SK-MEL-5 (cell line): ENCODE measurements at places on chromosomes 5 and 9. TPM values are rescaled to one million over a fixed set of nuclear protein-coding genes. Genes with fewer than 3 reads are reported as not detected.

DNA sequence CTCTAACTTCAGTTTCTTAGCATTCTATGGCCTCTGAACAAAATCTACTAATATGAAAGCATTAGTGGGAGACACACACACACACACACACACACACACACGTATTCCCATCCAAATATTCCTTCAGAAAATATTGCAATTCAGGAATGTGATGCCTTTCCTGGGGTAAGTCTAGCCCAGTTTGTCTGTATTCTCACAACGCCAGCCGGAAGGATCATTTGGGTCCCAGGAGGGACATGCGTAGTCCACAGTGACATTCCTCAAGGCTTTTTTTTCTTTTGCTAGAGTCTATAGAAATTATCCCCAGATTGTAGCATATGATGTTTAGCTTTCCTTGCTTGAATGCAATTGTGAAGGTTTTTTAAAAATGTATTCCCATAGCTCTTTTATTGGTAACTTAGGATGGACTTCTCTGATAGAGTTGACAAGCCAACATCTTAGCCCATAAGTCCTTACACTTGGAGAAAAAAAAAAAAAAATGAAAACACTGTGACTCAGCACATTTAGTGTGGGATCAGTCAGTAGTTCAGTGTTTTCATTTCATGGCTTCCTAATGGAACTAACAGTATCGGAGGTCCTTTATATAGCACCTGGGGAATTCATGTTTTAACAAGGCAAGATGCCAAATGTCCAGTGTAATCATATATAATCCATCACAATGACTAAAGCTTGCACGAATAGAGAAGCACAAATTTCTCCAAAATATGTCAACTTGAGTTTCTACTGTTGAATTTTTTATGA, 316.5 kb downstream of the DIRAS2 start:
- DNase-seq = no peak

GRCh38 chr5:82364497-82364896, 86.3 kb upstream of the RPS23 start:
- DNase-seq = peak; percentile 68

GRCh38 chr5:13540168-13540750, 404.2 kb downstream of the DNAH5 start:
- DNase-seq = no peak

DNA sequence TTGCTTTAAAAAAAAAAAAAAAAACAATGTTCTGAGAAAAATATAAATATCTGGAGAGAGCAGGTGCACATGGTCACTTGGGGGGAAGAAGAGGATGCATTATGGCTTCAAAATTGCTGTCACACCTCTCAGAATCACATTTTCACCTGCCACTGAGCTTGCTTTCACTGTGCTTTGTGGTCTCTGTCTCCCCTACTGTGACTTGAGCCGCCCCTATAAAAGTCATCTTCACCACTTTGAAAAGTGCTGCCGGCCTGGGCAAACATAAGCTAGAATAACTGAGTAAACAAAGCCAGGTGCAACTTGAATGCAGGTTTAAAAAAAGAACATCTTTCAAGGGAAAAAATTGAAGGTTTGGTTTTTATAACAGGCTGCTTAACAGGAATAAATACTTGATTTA, 368.1 kb upstream of the GRIA1 start:
- DNase-seq = no peak

- DNase-seq = no peak
Measured at GRCh38 chr9:127662617-127663016, 44.2 kb upstream of the CFAP157 start.

DNA sequence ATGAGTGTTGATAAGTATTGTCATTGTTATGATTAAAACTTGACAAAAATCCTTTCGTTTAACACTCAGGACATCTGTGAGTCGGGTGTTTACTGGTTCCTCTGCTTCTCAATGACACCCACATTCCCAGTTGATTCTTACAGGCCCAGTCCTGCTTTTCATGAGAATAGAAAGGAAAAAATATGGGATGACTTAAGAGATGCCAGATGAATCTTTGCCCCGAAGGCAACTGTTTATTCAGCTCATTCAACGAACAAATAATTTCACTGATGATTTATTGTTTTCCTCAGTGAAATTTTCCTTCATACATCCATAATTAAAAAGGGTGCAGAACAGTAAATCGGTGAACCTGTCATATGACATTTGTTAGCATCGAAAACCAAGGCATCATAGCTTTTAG, 452.4 kb upstream of the WWC1 start:
- DNase-seq = no peak

DNA sequence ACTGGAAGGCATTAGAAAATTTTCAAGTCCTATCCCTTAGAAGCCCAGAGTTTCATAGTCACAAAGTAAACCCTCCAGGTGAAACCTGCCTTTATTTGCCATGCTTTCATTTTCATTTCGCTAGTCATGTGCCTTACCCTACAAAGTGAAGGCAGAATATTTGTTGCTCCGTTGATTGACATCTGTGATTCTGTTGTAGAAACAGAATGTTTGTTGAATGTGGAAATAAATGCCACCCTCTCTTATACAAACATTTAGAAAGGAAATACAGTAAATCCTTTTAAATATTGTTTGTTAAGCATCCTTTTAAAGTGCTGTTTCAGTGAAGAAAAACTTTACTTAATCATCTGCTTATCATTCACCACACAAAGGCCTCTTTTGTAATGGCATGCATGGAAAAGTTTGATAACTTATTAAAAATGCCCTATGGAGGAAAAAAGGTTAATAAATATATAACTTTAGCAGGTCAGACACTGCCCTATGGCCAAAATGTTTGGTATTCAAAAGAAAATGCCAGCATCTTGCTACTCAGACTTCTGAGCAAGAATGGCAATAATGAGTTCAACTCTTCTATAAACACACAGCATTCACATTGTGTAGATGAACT, 34.3 kb upstream of the CAST start:
- DNase-seq = no peak

- no peak for DNase-seq
Measured at GRCh38 chr9:7879551-7880245, 80.1 kb upstream of the DMAC1 start.

DNA sequence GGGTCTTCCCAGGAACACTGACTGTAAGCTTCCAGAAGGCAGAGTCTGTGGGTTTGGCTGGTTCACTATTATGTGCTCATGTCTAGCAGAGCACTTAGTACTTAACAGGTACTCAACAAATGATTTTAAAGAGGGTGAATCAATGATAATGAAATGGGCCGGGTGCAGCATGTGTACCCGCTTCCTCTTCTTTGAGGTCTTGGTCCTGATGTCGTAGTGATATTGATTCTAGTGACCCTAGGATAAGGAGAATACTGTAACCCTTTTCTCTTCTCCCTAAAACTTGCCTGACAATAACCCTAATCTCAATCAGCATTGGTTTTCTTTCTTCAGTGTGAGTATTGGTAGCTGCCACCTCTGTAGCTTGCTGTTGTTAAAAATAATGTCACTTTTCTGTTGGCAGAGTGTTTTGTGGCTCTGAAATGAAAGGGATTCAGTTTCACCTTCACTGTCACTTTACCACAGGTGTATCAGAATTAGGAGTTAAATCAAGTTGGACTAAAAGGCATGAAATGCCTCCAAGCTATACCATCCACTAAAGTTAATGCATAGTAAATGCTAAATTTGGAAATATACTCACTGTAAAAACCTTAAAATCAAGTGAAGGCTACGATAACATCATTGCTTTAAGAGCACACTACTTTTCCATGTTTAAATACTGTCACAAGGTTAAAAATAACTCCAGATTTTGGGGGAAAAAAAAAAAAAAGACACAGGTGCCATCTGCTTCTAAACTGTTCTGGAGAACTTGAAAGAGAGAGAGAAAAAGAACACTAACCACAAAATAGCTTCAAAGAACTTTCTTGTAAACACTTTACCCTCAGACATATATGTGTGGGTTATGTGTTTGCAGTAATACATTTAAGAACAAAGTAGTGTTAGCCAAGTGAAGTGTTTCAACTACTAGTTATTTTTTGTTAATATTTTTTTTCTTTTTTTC, 6.0 kb downstream of the CAMK4 start:
- no peak for DNase-seq

GRCh38 chr9:126217250-126217653, 109.4 kb upstream of the MVB12B start:
- DNase-seq = no peak

The FOXD4 gene
- 0.08 and 0.26 TPM in 2 replicates for total RNA-seq

The HIGD2A gene
- total RNA-seq = 210 and 216 TPM in 2 replicates

The IL9 gene
- total RNA-seq = not detected in 2 replicates

The PCDHGB7 gene
- 7.4 and 8.6 TPM in 2 replicates for total RNA-seq
